ENCODE measurements at places on chromosomes 6 and 20.

- DNase-seq = no peak
Measured at GRCh38 chr6:18391023-18391422, 3.9 kb downstream of the RNF144B start.

- no peak for DNase-seq
Measured at GRCh38 chr6:119627908-119628669, 278.5 kb upstream of the MAN1A1 start.

DNA sequence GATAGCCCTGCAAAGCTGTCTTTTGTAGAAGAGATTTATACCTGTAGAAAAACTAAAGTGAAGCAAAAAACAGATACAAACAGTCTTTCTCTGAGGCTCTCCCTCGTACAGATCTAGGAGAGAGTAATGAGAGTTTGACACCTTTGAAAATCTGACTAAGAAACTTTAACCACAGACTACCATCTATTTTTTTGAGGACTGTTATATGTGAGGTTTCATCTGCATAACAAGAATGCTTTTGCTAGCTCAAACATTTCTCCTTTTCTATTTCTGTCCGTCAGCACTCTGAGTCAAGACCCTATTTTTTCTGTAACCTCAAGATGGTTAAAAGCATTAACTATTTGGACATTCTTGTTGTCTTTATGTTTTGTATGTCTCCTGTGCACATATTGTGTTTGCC is 193.0 kb downstream of the BTBD3 start:
- no peak for DNase-seq

DNA sequence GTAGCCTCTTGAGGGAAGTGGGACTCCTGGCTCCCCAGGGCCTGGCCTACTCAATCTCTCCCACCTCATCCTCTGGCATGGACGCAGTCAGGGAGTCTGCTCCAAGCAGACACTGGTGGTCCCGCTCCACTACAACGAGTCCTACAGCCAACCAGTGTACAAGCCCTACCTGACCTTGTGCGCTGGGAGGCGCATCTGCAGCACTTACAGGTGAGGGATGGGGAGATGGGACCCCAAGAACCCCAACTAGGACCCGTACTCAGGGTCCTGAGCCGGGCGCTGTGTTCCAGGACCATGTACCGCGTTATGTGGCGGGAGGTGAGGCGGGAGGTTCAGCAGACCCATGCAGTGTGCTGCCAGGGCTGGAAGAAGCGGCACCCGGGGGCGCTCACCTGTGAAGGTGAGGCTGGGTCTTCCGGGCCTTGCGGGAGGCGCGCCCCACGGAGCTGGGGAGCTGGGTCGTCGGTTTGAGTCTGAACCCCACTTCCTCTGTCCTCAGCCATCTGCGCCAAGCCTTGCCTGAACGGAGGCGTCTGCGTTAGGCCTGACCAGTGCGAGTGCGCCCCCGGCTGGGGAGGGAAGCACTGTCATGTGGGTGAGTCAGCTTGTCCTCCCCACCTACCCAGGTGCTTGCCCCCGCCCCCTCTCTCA is 2.1 kb downstream of the EGFL8 start:
- no peak for DNase-seq

GRCh38 chr6:165605182-165605875 is 57.7 kb downstream of the PDE10A start:
- DNase-seq = no peak

- no peak for DNase-seq
Measured at GRCh38 chr20:7155794-7156193, 388.3 kb downstream of the BMP2 start.

GRCh38 chr20:50246367-50247195 is 56.0 kb downstream of the CEBPB start:
- no peak for DNase-seq

DNA sequence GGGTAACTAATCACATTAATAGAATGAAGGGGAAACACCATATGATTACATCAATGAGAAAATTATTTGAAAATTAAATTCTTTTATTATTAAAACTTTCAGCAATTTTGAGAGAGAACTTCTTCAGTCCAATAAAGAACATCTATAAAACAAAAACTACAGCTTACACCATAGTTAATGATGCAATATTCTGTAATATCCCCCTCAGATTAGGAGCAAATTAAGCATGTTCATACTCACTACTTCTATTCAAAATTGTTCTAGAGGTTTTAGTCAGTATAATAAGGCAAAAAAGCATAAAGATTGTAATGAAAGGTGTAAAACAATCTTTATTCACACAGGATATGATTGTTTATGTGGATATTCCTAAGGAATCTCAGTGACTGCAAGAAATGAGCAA is 465.4 kb downstream of the CD109 start:
- no peak for DNase-seq

GRCh38 chr6:45651301-45651700 is 273.6 kb upstream of the SUPT3H start:
- no peak for DNase-seq

- DNase-seq = no peak
Measured at GRCh38 chr6:146287691-146288369, 255.8 kb upstream of the RAB32 start.

DNA sequence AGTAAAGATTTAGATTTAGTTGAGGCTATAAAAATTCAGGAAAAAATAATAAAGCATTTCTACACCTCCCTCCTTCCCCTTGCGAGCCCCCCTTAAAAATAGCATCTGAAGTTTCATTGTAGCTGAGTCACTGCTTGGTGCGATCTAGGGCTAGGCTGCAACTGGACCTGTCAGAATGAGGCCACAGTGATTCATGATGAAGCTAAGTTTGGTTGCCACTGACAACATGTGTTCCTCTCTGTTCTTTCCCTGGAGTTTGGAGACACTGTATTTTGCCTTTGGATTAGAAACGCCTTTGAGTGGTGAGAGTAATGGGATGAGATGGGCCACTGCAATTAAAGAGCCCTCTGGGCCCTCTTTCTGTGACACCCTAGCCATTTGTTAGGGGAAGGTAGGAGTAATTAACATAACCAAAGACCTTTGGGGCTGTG is 334.1 kb downstream of the NRN1 start:
- DNase-seq = no peak

- no peak for DNase-seq
Measured at GRCh38 chr20:49490689-49491088, 8.2 kb upstream of the KCNB1 start.

DNA sequence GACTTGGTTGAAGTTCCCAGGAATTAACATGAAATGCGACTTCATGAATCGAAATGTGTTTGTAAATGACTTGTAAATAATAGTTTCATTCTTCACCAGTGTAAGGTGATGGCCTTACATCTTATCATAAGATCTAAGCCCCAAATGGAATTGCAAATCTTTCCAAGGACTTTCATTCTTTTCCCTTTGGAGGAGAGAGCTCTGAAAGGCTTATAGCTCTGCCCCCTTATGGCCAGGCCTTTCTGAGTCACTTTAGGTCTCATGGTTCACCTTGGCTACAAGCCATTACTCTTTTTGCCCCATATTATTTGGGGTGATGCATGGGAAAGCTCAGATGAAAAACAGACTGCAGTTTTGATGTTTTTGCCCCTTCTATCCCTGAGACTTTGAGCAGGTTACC is 209.1 kb upstream of the BMP2 start:
- no peak for DNase-seq

DNA sequence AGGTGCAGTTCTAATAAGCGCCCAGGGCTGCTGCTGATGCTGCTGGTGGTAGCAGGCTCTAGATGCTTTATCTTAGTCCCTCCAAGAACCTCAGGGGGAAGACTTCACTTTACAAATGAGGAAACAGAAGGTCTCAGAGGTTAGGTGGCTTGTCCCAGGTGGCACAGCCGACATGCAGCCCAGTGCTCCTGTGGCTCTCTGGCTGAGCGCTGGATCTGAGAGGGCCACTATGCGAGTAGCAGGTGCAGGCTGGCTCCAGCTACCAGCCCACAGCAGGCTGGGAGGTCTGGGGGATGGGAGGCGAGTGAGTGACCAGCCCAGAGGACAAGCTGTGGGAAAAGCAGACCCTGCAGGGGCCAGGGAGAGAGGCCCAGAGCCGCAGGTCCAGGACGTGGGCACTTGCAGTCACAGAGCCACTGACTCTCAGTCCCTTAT is 90.9 kb downstream of the PRND start:
- DNase-seq = no peak

- DNase-seq = no peak
Measured at GRCh38 chr6:137685798-137686375, 181.2 kb upstream of the TNFAIP3 start.

DNA sequence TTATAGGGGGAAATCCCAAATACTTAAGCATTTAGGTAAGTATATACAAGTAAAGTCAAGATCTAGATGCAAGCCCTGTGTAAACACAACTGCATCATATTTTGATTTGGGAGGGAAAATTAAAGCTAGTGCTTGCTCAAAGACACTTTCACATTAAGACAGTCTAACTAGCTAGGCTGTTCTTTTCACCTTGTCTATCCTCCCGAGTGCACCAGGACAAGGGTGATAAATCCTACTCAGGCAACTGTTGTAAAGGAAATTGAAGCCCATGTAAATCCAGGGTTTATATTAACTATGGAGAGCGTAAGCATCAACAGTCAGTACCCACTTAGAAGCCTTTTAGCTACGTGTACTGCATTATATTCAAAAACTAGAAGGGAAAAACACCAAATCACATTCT is 19.3 kb upstream of the BACH2 start:
- no peak for DNase-seq

DNA sequence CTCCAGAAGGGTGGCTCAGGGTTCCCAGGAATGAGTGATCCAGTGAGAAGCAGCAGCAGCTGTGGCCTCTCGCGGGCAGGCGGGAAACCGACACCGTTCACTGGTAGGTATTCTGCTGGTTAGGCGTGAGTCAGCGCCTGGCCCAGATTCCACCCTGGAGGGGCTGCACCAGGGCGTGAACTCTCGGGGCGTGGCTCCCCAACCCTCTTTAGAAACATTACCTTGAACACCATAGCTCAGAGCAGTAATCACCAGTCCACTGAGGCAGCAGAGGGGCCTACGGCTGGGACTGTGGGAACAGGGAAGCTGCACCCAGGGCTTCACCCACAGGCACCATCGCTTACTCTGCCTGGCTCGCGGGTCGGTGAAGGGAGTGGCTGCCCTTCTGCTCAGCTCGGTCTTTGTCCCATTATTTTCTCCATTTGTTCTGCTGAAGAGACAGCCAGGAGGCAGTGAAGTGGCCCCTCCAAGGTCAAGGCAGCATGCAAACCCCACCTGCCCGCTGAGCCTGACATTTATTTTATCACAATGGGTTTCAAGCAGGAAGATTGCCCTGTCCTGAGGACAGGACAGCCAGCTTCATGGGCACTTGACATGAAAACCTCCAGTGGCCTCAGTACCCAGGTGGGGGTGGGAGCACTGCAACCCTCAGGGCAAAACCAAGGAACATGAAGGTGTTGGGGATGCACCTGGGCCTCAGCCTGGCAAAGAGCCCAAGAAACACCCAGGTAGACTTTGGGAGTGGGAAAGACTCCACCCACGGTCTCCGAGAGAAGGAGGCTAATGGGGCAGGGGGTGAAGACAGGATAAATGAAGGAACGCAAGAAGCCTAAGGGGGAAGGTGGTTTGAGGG is 51.0 kb upstream of the CD93 start:
- no peak for DNase-seq

DNA sequence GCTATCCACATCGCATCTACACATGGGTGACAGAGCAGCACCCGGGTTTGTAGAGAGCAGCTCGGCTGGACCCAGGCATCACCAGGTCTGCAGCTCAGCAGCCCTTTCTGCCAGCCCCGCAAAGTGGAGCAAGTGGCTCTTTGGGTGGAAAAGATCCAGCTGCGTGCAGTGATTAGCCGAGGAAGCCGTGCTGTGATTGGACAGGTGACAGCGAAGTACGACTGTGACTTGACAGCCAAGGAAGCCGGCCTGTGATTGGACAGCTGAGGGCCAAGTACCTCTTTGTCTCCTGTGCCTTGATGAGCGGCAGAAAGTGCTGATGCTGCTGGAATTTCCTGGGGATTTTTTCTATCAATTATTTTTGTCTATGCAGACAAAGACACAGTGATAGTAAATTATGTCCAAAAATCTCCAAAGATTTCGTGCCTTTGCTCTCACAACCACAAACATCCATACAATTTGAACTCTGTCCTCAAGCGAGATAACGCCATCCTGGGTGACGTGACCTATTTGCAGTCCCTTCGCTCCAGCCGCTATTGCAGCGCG is 62.3 kb upstream of the GPR31 start:
- DNase-seq = no peak

GRCh38 chr20:37234254-37234581 is 27.4 kb downstream of the GHRH start:
- DNase-seq = no peak

DNA sequence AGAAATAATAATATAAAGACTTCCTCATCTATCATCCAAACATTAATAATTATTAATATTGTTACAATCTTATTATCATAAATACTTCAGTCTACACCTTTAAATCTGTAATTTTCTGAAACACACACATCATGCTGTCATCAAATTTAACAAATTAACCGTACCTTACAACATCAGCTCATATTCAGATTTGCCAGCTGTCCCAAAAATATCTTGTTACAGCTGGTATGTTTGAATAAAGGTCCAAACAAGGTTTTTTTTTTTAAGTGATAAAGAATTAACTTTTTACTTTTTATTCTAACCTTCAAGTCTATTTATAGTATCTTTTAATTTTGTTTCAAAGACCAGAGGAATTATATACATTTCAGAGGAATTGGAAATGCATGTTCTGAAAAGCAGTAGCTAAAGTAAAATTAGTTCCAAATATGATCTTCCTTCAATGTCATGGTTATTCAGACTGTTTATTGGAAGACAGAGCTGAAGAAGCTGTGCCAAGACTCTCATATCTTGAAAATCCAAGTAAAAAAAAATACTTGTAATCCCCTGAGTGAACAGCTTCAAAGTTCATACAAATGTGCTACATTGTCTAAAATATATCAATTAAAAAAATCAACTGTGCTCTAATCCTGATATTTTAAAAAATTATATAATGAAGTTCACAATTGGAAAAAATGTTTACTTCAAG is 161.7 kb upstream of the BMP5 start:
- DNase-seq = no peak

DNA sequence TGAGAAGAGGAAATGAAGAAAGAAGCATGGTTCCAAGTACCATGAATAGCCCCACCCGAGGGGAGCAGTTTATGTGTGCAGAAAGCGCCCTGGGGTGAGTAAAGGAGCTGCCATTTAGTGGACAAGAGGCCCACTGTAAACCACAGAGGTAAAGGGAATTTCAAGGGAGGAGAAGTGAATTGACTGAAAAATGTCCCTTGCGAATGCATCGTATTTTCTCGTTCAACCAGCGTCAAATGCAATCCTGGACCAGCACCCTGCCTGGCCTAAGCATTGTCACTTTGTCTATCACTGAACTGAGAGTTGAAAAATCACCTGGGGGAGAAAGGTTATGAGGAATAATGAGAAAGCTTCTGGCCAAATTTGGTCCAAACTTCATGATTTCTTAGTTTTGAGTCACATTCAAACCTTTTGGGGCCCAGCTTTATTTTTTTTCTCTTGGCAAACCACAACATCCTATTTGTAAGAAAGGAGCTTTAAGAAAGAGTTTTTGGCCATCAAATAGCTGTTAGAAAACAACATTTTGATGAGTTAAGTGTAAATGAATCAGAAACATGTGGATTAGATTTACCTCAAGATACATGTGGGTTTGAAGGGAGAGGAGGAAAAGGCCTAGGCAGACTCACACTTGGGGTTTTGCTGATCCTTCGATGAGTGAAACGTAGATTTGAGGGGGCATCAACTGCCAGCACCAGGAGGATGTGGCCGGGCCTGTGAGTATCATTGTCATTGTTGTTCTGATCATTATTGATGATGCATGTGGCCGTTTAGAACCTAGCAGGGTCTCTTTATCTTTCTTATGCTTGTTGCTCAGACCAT is 214.0 kb downstream of the CLIC5 start:
- no peak for DNase-seq

Data from HEK293T (cell line).